ENCODE measurements at places on chromosomes 2 and 18. TPM values are rescaled to one million over a fixed set of nuclear protein-coding genes. Genes with fewer than 3 reads are reported as not detected.

- DNase-seq = no peak
Observed at GRCh38 chr2:202642567-202642966, 7.8 kb downstream of the FAM117B start.

DNA sequence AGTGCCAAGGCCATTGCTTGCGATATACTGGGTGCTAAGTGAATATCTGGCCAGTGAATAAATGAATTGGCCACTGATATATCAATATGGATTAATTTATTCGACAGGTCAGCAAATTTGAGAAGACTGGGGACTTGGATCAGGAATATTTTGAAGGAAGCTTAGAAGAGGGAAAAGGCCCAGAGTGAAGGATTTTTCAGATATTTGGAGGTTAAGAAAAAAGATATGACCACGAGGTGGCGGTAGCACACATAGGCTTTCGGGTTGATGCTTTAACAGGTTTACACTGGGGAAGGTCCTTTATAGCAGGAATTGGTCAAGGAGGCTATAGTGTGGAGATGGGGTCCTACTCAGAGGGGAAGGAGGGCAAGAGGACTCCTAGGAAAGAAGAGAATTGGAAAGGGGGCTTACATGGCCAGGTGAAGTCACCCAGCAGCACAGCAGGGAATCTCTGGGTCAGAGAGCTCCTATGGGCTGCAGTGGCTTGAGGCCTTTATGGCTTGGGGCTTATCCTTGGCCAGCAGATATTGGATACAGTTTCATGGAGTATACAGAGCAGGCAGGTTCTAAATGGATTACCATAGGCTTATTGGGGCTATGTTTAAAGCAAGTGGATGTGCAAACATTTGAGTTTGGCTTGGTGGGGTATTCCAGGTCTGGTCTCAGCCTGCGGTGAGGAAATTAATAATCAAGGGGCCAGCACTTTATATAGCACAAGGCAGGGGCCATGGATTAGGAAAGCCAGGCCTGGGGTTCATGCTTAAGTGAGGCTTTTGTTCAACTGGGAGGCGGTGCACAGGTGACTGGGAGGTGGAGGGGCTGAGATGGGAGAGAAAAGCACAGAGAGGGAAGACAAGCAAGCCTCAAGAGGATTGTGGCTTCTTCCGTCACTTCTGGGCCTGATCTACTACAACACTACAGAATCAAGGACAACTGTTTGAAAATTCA, 9.7 kb downstream of the IL1RN start:
- peak; percentile 71 for DNase-seq

DNA sequence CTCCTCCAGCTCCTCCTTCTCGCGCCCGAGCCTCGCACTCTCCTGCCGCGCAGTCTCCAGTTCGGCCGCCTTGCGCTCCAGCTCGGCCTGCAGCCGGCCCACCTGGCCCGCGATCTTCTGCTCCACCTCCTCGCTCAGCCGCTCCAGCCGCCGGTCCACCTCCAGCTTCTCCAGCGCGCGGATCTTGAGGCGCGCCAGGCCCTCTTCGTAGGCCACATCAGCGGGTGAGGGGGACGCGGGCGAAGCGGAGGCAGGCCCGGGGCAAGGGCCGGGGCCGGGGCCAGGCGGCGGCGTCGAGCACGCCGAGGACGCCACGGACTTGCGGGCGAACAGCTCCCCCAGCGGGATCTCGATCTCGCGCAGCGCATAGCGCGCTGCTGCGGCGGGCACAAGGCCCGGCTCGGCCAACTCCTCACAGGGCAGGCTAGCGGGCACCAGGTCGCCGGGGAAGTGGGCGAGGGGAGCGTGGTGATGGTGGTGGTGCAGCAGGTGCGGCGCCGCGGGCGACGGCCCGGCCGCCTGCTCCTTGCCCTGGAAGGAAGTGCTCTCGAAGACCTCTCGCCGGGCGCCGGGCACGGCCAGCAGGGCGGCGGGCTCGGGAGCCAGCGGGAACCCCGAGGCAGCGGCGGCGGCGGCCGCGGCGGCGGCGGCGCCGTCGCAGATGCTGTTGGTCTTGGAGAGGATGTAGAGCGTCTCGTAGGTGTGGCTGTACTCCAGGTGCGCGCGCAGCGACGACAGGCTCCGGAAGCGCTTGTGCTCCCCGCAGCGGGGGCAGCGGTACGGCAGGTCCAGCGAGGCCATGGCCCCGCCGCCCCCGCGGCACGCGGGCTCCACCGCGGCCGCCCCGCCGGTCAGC, 15.2 kb downstream of the FBXO41 start:
- DNase-seq = peak; percentile 87

DNA sequence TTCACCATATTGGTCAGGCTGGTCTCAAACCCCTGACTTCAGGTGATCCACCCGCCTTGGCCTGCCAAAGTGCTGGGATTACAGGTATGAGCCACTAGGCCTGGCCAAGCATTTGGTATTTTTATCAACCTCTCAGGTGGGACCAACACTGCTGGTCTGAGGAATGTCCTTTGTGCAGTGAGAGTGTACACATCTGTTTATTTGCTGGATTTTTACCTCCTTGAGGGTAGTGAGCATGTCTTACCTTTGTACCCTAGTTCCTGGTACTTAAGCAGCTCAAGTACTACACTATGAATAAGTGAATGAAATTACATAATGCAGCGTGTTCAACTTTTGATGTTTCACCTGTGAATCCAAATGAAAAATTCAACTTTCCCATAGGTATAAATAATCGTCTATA, 29.8 kb downstream of the SOS1 start:
- DNase-seq = no peak

DNA sequence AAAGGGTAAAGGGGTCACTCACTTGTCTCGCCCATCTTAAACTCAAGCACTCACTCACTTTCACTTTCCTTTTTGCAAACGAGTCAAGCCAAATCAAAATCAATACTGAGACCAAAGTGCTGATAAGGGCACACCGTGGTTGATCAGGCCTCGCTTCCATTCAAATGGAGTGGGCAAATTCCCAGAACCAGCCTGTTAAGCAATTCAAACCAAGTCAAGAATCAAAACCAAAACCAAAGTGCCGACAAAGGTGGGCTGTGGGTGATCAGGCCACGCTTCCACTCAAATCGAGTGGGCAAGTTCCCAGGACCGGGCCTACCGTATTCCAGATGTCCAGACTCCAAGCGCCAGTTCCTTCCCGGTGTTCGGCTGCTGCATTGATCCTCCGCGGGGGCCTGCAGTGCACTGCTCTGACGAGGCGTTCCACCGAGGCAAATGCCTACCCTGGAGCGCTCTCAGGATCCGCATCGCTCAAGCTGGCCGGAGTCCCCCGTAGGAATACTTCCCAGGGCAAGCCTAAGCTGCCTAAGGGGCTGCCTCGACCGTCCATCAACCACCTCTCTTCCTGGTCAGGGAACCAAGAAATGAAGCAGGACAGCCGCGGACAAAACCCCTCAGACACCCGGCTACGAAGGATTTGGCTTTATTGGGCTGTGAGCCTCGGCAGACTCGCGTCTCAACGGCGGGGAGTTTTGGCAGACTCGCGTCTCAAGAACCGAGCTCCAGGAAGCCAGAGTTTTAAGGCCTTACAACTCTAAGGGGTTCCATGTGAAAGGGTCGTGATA, 89.9 kb upstream of the SLC1A4 start:
- DNase-seq = no peak

- no peak for DNase-seq
Observed at GRCh38 chr2:216318521-216318874, 53.8 kb downstream of the MARCHF4 start.

NEU4 gene
- total RNA-seq = 4.3 TPM

ARMC9 gene
- 0.16 TPM for total RNA-seq

DNA sequence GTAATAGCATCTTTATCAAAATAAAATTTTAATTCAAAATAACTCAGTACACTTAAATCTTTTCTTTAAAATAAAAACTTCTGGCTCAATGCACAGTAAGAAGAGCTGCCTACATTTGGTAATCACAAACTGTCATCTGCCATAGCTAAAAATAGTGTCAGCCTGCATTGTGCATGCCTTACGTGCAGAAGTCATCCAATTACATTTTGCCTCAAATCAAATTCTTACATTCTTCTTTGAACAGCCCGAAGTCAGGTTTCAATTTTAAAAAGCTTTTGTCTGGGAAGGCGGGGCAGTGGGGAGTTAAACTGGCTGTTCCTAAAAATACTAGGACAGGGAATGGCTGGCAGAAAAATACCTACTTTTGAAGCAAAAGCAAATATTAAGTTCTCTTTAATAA, 51.1 kb downstream of the RTN4 start:
- DNase-seq = no peak

DNA sequence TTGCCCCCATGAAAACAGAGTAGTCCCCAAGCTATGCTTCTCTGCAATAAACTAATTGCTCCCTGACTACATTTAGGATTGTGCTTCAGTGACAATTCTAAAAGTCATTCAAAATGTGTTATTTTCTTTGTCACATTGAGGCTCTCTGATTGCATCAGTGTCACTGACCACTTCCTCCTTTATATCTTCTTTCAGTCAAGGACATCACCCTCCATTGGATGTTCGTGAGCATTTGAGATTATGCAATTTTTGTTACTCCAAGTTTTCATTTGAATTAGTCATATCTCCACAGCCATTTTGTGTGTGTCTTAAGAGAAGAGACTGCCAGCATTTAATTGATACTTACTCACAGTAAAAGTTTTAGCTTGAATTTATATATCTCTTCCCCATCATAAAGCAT, 780.8 kb upstream of the GCFC2 start:
- DNase-seq = no peak

DNA sequence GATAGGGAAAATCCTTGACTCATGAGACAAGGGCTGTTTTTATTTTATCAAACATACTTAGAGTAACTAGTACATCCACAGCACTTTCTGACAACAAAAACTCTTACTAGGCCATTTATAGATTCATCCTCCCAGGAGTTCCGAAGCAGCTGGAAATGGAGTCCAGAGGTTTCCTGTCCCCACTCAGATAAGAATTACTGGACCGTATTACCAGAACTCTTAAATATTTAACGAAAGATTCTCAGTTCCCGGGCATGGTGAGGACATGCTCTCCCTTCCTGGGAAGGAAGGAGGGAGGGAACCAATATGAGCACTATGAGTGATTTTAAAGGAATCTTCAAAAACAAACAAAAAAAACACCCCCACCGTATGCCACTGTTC, 41.2 kb downstream of the AKAIN1 start:
- DNase-seq = no peak

CENPA gene
- 1.1 TPM for total RNA-seq

DNA sequence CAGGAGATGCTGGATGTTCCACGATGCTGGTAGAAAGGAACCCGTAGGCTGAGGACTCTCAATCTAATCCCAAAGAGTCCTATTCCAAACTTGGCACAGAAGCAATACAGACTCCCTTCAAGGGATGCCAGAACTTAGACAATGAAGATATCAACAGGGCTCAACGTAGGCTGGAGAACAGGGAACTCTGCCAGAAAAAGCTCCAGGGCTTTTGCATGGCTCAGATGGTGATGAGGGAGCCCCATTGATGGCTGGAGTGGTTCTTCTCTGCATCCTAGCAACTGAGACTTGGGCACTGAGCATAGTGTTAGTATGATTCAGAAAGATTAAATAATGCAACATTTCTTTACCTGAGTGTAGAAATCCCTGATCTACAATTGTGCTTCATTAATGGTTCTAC, 117.2 kb upstream of the NCK2 start:
- DNase-seq = no peak

SYT4 gene
- total RNA-seq = 0.31 TPM

CAB39 gene
- 44.8 TPM for total RNA-seq

SMAD7 gene
- total RNA-seq = 254 TPM

DNA sequence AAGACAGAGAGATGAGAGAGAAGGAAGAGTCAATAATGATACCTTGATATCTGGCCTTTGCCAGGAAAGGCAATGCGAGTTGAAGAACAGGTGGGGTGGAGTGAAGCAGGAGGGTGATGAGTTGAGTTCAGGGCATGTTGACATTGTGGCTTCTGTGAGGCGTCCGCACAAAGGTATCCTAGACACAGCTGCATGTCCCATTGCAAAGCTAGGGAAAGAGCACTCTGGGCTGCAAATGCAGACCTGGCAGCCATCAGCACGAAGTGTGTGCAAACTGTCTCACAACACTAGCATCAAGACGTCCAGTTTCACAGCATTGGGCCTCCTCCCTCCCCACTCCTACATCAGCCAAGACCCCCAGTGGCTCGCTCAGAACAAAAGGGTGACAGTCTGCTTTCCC, 36.1 kb downstream of the TEX51 start:
- DNase-seq = no peak

SCN7A gene
- not detected for total RNA-seq

HOXD1 gene
- total RNA-seq = not detected

DNA sequence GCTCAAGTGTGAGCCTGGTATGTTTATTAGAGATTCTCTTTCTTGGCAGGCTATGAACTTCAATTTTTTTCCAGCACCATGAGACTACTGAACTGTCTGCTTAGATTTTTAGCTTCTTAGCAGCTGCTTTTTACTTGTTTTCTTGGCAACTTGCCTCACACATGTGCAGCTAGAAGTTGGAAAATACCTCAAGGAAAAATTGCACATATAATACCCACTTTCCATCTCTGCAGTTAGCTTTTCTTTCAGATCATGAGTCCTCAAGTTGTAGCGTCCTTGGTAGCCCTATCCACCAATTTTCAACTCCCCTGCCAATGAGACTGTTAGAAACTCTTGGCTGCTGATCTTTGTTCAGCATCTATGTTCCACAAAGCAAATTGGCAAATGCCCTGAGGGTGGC, 302.1 kb downstream of the HRH4 start:
- no peak for DNase-seq

MERTK gene
- 0.08 TPM for total RNA-seq

NETO1 gene
- not detected for total RNA-seq

ASNSD1 gene
- total RNA-seq = 40.6 TPM

ASB18 gene
- not detected for total RNA-seq

DSG3 gene
- total RNA-seq = not detected

GRCh38 chr2:60433018-60433596, 120.3 kb downstream of the BCL11A start:
- no peak for DNase-seq

CROCC2 gene
- total RNA-seq = not detected

ZNF2 gene
- total RNA-seq = not detected

GRCh38 chr18:3540805-3541548, 91.0 kb downstream of the TGIF1 start:
- no peak for DNase-seq

IL18RAP gene
- total RNA-seq = 2.3 TPM

OR6B2 gene
- not detected for total RNA-seq

DNA sequence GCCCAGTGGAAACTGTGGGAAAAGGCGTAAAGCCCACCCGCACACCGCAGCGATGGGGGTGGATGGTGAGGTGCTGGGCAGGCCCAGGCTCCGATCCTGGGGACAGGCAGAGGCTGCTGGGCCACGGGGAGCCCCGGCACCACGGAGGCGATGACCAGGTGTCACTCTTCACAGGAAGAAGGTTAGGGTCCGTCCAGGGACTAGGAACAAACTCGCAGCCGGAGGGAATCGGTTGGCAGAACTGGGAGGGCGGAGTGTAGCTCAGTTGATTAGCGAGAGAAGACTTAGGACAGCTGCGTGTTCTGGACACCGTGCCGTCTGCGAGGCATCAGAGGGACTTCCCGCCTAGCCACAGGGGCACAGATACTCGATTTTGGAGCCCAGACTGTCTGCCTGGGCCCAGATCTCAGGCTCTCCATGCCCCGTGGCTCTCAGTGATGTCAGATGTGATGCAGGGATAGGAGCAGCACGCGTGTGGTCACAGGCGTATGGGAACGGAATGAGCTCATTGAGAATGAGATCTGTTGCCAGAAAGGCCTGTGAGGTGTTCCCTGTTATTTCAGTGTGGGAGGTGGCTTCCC, 16.1 kb upstream of the ALLC start:
- no peak for DNase-seq

Data from CD4-positive, alpha-beta T cell (primary cell).